ENCODE measurements at places on chromosomes 7 and 10.

GRCh38 chr10:74333174-74333573 is 182.2 kb downstream of the ADK start:
- DNase-seq: no peak

DNA sequence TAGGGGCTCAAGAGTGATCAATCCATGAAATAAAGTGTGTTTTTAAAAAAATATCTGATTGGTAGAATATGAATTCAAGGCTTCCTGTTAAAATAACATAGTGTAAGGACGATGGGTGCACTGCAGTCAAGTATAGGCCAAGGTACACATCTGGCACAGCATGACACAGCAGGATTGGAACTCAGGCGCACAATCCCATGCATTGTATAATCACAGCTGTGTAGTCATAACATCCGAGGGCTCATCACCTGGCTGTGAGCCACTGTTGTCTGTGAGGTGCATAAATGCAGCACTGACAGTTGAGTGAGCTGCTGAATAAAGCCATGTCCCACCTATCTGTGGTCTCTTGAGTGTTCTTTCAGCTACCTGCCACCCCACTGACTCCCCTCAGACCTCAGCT is 142.3 kb upstream of the HPS1 start:
- DNase-seq: no peak

DNA sequence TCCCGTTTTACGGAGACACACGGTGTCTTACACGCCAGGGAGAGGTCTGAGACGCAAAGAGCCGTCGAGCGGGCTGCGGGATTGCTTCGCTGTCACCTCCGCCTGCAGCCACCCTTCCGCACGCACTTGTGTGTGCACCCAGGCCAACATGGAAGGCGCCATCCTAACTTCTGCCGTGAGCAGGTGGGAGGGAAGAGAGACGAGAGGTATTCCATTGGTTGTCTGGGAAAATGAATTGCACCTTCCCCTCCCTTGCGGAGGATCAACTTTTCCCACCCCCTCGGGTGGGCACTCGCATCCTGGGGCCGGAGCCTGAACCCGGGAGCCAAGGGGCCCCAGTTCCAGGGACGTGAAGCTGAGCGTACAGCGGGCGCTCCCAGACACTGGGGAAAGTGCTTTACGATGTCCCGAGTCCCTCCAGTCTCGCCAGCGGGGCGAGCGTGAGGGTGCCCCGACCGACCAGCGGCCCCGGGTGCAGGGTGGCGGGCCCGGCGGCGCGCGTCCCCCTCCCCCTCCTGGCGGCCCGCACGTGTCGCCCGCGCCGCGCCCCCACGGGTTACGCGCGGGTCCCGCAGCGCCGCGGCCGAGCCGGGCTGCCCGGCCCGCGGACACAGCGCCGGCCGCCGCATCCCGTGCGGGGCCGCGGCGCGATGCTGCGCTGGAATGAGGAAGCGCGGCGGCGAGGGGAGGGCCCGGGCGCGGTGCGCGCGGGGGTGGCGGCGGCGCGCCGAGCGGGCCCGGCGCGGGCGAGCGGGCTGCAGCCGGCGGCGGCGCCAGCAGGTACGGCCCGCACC is 984 bp upstream of the IKZF1 start:
- DNase-seq: no peak

- DNase-seq: no peak
Observed at GRCh38 chr7:132177708-132178401, 398.4 kb downstream of the PLXNA4 start.

- DNase-seq: no peak
Observed at GRCh38 chr7:42650171-42650570, 261.7 kb downstream of the C7orf25 start.

- no peak for DNase-seq
Observed at GRCh38 chr7:153381275-153382040, 621.9 kb downstream of the ACTR3B start.

DNA sequence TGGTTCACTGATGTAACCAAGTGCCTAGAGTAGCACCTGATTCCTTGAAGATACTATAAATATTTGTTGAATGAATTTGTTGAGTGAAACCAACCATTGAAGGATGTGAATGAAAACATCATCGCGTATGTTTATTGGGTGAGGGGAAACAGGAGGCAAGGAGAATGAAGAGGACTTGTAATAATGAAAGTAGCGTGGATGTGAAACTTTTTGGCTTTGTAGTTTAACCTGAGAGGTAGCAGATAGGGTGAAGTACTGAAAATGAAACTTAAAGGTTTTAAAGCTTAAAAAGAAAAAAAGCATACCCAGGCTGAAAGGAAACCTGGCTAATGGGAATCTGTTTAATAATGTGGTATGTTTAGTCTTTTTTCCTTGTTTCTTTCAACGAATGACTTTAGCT is 5.2 kb downstream of the CCNY start:
- DNase-seq: no peak
